Activated CD4-positive, CD25-positive, alpha-beta regulatory T cell (primary cell): ENCODE measurements at places on chromosomes 6 and 20.

DNA sequence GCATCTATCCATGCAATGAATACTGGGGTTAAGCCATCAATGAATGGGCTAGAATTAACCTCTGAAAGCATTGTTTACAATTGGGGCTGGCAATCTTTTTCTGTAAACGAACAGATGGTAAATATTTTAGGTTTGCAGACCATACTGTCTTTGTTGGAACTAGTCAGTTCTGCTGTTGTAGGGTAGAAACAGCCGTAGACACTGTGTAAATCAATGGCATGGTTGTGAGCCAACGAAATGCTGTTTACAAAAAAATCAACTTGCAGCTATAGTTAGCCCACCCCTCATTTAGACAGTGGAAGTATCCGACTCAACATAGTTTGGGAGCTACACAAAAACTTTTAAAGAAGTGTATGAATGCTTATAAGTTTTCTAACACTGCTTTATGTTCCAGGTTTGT, 91.5 kb downstream of the BCKDHB start:
- DNase-seq = no peak

DNA sequence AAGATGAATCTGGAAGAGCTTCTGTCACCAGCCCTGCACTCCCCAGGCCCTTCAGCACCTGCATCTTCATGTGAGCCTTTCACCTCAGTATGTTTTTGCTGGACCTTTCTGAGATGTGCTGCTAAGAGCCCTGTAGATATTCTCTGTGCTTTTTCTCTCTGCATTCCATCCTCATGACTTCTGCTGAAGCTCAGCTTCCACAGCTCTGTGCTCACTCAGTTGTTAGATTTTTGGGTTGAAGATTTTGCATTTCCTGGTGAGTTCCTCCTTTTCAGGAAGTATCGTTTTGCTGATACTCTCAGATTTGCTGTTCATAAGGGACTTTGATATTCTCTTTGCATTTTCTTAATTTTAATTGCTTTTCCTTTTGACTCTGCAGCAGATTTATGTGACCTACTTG, 18.3 kb downstream of the KIAA1586 start:
- DNase-seq = no peak

DNA sequence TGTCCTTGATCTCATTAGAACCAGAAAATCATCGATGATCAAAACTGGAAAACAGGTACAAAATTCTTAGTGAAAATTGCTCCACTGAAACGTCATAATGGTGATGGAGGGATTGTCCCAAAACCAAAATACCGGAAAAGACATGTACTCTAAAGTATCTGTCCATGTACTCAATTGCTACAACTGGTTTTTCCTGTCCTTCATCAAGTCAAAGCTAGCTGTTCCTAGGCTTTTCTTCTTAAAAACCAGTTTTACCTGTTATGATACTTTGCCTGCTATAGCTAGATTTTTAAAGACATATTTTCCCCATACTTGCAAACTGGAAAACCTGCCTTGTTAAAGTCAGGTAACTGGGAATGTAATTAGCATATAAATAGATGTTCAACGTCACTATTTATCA, 50.5 kb upstream of the LRRC1 start:
- no peak for DNase-seq

DNA sequence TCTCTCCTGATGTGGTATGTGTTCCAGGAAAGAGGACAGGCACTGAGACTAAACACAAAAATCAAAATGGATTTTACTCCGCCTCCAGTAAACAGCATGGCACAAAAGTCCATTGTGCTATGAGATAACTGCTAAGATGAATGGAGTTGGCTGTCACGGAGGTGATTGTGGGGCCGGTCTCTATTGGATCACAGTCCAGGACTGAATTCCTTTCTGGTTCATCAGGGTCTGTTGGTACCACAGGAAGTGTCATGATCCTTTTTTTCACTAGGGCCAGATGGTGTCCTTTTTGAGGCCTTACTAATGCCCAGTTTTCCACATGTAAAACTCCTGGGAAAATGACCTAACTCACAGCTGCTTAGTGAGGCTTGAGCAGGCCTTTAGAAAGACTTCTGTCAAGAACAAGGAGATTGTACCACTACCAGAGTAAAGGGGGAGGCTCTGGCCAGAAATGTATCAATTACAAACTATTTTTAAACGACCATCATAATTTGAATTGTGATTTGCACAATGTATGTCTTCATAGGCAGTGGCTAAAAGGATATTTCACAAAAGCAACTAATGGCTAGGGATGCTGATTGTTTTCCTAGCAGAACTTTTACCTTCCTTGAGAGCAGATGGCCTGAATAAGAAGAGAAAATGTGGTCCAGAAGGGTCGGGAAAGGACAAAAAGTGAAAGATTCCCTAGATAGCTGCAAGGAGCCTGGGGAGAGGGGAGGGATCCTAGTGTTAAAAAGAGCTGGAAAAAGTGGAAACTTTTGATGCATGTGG, 192.2 kb upstream of the POU3F2 start:
- DNase-seq = no peak

DNA sequence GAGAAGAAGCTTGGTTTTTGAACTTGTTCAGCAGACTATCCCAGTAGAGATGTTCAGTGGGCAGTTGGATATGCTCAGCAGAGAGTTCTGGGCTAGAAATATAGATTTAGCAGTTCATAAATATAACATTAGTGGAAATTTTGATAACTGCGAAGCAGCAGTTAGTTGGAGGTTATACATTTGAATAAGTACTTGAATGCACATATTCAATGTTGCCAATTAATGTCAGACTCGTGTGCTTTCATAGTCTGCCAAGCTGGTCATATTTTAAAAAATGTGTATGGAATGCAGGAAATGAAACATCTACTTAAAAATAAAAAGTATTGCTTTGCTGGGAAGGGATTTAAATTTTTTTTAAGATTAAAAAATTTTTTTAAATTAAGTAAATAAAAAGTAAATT, 92.5 kb upstream of the E2F3 start:
- DNase-seq = no peak

- DNase-seq = no peak
Observed at GRCh38 chr6:156065849-156066248, 610.2 kb upstream of the NOX3 start.

DNA sequence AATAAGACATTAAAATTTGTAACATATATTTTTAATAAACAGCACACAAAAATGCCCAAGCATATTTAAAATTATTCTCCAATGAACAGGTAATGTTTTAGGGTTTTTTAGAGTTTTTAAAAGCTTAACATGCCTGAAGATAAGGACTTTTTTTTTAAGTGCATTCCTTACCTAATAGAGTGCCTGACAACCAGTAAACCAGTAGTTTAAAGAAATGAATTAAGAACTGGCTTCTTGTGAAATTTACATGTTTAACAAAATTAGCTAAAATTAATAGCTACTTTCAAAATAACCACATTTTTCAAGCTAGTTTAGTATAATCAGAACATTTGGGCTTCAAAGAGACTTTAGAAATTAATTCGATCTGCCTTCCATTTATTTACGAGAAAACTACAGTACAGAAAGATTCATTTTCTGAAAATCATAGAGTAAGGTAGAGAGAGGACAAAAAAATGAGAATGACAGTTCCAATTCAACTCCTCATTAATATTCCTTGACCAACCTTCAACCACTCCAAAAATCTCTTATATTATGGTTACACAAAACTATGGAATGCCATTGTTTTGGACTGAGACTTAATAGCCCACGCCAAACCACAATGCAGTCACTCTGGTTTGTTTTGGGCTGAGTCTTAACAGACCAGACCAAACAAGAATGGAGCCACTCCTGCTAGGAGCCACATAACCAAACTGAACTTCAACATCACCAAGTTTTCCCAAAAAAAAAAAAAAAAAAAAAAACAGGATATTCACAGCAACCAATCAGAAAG, 5.7 kb upstream of the PLN start:
- no peak for DNase-seq

DNA sequence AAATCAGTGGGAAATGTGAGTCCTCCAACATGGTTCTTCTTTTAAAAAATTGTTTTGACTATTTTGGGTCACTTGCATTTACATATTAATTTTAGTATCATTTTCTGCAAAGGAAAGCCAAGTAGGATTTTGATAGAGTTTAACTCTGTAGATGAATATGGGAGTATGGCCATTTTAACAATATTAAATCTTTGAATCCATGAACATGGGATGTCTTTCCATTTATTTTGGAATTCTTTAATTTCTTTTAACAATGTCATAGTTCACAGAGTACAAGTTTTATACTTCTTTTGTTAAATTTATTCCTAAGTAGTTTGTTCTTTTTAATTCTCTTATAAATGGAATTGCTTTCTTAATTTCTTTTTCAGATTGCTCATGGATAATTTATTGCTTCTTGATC, 56.5 kb upstream of the ARMC2 start:
- DNase-seq = no peak

GRCh38 chr20:58048096-58048702, 180.3 kb downstream of the ANKRD60 start:
- DNase-seq = no peak

GRCh38 chr6:4300917-4301316, 165.5 kb upstream of the ECI2 start:
- no peak for DNase-seq

- no peak for DNase-seq
Observed at GRCh38 chr6:136647363-136647852, 97.2 kb upstream of the MAP7 start.

DNA sequence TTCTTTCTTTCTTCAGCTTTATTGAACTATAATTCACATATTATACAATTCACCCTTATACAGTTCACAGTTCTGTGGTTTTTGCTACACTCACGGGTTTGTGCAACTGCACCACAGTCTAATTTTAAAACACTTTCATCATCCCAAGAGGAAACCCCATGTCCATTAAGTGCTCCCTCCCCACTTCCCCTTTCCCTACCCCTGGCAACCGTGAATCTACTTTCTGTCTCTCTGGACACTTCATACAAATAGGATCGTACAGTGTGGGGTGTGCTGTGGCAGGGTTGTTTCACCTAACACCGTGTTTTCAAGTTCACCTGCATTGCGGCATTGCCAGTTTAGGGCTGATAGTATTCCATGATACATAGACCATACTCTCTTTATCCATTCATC, 118.8 kb downstream of the PHACTR3 start:
- no peak for DNase-seq

DNA sequence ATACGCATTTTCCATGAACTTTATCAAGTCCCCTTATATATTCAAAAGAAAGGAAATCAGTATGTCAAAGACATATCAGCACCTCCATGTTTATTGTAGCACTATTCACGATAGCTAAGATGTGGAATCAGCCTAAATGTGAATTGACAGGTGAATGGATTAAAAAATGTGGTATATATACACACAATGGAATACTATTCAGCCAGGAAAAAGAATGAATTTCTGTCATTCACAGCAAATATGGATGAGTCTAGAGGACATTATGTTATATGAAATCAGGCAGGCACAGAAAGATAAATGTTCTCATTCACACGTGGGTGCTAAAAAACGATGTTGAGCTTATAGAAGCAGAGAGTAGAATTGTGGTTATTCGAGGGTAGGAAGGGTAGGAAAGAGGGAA, 5.3 kb downstream of the FIG4 start:
- DNase-seq = no peak

DNA sequence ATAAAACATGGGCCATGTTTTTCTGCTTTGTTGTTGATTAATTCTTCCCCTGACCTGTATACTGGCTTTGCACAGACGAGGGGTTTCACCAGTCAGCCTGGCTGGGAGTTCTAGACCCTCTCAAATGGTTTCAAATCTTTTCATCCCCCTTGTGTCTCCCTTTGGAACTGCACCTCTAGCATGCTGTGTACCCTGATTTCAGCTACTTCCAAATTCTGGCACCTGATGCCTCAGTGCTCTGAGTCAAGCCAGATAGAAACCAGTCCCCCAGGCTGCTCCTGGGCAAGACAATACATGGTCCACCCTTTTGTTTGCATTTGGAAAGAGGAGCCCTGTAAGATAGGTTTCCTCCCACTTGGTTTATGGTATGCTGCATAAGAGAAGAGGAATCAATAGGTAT, 290.2 kb downstream of the BTBD3 start:
- no peak for DNase-seq

DNA sequence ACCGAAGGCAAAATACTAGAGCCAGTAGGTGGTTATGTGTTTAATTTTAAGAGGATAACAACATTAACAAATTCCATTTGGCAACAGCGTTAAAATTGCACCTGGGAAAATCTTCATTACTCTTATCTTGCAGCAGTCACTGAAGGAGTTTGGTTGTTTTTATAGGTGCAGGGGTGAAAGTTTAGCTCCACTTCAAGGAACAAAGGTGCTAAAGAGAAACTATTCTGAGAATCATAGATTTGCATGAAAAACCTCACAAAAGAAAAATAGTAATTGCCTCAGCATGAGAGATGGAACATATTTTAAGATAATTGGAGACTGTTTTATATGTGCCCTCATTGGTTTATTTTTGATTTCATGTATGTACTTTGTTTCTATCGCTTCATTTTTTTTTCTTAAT, 444.4 kb downstream of the UTRN start:
- no peak for DNase-seq

DNA sequence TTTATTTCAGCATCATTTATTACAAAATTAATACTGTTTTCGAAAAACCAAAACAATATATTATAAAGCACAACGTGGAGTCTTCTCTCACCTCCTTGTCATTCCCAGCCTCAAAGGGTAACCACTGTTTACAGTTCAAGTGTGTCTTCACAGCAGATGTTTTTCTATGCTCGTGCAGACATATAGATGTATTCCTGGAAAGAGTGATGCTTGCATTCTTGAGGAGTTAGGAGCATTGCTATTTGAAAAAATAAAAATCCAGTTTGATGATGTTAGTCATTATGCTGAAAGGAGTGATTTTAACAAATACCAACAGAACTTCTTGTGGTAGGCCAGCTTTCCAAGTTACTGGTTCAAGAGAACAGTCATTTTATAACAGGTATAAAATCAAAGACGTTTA, 234.9 kb downstream of the BCKDHB start:
- no peak for DNase-seq

- no peak for DNase-seq
Observed at GRCh38 chr20:17646961-17647301, 35.1 kb downstream of the RRBP1 start.

- DNase-seq = no peak
Observed at GRCh38 chr6:27214126-27214601, 33.3 kb upstream of the PRSS16 start.

GRCh38 chr20:50680105-50680960, 11.0 kb downstream of the RIPOR3 start:
- no peak for DNase-seq

DNA sequence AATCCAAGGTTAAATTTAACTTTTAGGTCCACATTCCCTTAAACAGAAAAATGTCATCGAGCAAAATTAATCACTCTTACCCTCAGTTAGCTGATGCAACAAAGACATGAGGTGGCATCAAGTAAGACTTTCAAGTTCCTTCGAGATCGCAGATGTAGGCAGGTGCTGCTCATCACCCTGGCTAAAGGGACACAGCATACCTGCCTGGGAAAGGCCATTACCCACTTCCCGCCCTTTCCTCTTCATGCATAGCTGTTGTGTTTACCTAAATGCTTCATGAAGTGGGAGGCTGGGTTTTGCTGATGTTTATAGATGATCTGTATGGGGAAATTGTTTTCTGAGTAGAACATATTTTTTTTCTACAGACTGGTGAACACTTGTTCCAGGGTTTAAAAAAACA, 67.7 kb downstream of the GFRA4 start:
- DNase-seq = no peak

DNA sequence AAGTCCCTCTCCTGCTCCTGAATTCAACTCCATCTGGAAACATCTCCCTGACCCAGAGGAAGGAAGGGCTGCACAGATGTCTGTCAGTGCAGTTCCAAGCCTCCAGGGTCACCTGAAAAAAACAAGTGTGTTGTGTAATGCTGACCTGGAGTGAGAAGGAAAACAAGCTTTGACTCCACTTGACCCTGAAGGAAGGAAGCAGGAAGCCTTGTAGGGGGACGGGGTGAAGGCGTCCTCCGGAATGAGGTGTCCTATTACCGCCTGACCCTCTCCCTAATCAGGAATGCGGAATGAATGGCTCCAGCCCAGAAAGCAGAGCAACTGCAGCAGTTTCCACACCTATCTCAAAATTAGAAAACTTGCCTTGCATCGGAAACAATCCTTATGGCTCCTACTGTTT, 13.9 kb upstream of the ADGRF5 start:
- DNase-seq = no peak
